CD4-positive, alpha-beta T cell treated with Interleukin-21 for 1 hour (primary cell): ENCODE measurements at places on chromosomes 16 and 17.

- peak; percentile 62 for DNase-seq
Observed at GRCh38 chr16:28326881-28327610, 34.7 kb downstream of the SBK1 start.

GRCh38 chr17:75850928-75851692, 4.0 kb downstream of the WBP2 start:
- DNase-seq: no peak

DNA sequence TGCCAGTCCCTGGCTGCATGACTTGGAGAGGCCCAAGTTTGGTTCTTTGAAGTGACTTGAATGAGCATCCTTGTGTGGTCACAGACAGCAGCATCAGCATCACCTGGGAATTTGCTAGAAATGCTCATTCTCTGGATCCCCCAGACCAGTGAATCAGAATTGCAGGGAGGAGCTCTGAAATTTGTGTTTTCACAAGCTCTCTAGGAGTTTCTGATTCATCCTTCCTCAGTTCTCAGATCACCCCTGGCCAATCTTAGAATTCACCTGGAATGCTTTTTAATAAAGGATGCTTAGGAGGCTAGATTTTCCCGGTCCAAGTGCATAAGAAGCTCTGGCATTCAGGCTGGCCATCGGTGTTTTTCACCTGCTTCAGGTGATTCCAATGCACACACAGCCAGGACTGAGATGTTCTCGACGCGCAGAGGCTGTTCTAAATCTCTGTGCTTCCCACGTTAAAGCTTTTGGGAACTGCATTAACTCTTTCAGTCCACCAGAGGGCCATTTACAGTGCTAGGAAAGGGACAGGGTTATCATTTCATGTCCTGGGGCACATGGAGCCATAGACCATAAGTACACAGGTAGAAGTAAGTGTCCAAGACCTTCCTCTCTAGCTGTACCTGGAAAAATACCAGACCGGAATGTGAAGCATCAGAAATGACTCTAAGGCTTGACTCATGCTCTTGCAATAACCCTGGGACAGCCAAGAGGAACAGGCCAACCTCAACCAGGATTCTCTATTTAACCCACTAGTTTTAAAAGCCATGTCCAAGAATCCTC, 85.7 kb upstream of the XYLT1 start:
- peak; percentile 2 for DNase-seq

- no peak for DNase-seq
Observed at GRCh38 chr16:8877894-8878522, 4.1 kb upstream of the LITAFD start.

DNA sequence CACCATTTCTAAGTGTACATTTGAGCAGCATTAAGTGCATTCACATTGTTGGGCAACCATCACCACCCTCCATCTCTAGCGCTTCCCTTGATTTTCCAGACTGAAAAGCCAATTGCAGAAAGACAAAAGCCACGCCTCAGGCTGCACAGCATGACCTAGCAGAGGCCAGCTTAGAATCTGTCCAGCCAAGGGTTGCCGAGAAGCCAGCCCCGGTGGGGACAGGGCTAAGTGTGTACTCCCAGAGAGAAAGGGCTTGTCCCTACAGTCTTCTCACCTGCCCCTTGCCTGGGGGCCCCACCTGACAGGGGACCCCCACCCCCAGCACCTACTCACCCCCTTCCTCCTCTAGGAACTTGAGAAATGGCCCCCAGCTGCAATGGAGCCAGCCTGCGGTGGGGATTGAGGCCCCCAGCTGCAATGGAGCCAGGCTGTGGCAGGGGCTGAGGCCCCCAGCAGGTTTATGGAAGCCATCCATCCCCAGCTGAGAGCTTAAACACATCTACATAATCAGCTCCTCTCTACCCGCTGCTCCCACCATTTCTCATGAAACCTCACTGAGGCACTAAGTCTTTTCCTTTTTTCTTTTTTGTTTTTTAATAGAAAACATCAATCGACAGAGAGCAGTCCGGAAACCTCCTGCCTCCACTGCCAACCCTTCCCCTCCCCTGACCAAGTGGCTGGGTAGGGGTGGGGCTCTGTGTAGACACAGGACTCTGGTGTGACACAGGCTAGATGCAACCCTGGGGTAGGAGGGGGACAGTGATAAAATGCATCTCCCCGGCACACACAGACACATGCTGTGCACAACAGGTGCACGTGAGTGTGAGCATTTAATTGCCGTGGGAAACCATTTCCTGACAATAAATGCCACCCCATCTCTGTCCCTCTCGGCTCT, 77.9 kb downstream of the CCT6B start:
- no peak for DNase-seq

DNA sequence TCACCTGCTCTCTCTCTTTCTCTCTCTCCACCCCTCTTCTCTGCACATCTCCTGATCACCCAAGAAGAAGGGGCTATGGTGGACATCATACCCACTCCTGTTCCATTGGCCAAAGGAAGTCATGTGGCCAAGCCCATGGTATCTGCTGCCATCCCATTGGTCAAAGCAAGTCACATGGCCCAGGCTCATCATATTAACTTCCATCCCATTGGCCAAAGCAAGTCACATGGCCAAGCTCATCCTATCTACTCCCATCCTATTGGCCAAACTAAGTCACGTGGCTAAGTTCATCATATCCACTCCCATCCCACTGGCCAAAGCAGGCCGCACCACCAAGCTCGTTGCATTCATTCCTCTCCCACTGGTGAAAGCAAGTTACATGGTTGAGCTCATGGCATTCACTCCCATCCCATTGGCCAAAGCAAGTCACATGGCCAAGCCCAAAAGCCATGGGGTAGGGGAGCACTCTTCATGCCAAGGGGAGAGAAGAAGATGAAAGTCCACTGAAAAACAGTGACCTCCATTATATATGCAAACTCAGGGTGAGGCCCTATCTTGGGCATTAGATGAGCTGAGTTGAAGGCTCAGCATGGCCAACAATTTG, 29.2 kb downstream of the SNX20 start:
- DNase-seq: no peak

DNA sequence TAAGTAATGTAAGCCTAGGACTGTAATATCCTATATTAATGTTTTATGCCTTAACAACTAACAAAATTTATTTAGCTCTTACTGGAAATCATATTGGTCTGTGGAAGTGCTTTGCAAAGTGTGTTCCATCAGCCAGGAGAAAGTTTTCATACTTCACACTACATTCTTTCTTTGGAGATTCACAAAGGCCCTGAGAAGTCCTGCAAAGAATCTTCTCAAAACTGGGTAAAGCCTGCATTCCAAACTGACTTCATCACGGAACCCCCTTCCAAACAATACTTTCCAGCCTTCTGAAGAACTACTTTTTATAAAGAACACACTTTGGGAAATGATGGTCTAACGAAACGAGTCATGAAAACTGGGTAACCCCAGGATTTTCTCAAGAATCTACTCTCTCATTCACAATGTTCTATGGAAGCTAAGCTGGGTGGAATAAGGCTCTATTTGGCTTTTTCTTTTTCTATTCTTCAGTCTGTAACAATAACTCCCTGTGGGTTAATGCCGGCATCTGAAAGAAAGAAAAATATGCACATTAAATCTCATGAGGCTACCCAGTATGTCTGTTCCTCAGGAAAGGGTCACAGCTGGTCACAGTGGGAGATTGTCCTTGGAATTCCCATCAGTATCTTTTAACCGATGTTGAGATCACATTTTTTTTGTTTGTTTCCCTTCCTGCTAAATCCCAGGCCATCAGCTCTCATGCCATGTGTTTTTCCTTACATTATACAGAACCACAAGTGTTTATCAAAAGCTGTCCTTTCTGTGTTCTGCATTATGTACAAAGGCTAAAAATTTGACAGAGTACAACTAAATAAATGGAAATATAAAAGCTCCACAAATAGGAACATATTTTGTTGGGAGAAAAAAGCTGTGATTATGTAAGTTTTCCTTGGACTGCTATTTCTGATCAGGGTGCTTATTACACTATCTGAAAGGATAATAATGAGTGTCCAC, 12.8 kb upstream of the AKAP1 start:
- no peak for DNase-seq

DNA sequence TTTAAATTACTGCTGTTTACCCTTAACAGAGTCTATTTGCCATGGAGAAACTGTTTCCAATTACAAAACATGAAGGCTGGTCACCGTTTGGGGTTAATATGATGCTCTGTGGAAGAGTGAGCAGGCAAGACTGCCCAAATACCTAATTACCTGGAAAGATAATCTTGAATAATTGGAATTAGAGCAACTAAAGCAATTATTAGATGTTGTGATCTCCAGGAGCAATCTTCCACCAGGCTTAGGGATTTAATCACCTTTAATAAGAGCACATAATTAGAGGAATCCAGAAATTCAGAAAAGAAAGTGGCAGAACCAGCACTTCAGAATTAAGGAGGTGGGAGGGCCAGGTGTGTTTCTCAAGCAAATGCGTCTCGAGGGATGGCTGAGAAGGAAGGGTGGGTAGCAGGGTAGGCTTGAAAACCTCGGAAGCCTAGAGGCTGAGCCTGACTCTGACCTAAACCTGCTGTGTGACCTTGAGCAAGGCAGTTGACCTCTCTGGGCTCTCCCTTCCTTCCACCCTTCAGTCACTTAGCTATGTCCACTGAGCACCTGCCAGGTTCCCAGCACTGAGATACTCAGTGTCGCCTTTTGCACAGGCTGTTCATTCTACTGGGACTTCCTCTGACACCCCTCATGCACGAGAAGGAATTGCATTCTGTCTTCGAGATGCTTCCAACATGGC, 113.2 kb downstream of the GSG1L start:
- DNase-seq: no peak

- DNase-seq: no peak
Observed at GRCh38 chr16:88591577-88592021, 21.4 kb downstream of the ZC3H18 start.

DNA sequence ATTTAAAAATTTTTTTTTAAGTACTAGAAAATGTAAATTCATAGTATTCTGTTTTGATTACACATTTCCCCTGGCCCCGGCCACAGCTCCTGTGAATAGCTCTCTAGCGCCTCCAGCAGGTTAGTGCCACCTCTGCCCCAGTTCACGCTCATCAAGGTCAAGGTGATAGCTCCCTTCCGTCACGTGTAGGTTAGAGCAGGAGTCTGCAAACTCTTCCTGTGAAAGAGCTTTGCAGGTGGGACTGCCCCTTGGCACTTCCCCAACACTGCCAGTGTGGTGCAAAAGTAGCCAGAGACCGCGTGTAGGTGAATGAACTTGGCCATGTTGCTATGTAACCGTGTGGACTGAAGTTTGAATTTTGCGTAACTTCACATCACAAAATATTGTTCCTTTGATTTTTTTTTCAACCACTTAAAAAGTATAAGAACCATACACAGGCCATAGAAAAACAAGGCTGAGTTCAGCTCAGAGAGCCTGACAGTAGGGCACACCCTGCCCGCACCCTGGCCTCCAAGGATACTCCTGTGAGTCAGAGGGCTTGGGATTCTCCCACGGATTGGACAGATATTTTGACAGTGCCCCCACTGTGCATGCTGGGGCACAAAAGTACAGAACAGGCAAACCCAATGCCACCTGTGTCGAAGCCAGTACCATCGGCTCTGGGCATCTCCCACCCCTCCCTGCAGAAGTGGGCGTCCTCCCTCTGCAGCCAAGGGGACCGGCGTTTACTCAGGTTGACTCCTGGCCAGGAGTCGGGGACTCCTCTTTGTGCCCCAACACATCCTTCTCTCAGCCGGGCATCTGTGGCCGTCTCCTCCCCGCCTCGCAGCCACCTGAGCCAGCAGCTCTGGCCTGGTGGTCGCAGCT, 92.0 kb upstream of the CHMP6 start:
- peak; percentile 80 for DNase-seq
